ENCODE measurements at places on chromosomes 6 and 20. TPM values are rescaled to one million over a fixed set of nuclear protein-coding genes. Genes with fewer than 3 reads are reported as not detected.

Gene PLAGL1
- 23.0 TPM for total RNA-seq

DNA sequence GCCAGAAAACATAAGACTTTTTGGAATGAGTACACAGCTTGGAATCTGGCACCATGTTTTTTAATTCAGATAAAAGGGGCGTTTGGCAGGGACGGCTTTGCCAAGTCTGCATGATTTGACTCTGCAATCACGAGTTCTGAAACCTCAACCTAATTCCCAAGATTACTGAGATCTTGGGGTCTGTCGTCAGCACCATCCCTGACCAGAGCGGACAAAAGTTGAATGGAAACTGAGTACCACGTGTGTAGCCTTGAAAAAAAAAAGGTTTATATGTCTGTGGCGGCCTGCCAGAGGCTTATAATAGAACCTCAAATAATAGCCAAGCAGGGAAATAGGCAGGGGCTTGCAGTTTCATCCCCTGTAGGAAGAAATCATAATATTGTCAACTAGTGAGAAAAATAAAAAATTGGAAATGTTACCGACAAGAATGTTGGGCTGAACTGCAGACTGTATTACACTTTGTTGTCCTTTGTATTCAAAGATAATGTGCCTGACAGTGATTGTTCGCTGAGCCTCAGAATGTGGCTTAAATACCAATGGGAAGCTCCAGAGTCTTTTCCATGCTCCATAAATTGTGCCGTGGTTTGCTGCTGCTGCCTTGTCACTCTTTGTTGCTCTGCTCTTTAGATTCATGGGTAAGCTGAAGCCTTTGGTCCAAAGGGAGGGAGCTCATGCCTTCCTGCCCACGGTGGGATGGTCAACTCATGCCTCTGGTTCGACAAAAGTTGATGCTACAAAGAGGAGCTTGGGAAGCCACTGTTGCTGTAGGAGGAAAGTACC lies 118.8 kb upstream of the ARID1B start:
- DNase-seq = no peak
- H3K4me3 ChIP-seq = no peak overlapping the region
- H3K36me3 ChIP-seq = no peaks in the 10 kb centered on the region
- no peak overlapping the region for H3K27ac ChIP-seq
- H3K27me3 ChIP-seq = peaks cover 25% of the 10 kb centered on the region
- no peaks in the 10 kb centered on the region for H3K4me1 ChIP-seq

DNA sequence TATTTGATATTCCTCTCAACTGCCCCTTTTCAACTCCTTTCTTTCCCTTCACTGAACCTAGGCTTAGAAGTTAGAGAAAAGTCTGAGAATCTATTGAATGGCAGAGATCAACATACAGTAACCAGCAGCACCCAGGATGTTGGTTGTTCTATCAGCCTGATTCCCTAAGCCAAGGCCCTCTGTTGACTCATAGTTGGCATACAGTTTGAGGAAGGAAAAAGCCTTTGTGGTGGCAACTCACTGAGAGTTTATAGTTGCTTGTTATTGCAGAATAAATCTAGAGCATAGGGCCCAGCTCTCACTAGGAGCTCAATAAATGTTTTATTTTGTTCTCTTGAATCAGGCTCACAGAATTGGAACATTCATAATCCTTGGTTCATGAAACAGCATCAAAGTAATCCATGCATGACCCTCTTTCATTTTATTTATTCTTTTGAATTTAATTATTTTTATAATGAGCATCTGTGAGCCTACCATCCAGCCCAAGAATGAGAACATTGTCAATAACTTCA lies 119.1 kb upstream of the ADGRF1 start:
- DNase-seq = no peak
- H3K4me3 ChIP-seq = no peak overlapping the region
- no peaks in the 10 kb centered on the region for H3K4me1 ChIP-seq

GRCh38 chr6:20349225-20349624 lies 52.5 kb upstream of the E2F3 start:
- no peaks in the 10 kb centered on the region for H3K27me3 ChIP-seq
- peaks cover 21% of the 10 kb centered on the region for H3K4me1 ChIP-seq
- no peak overlapping the region for H3K4me3 ChIP-seq
- H3K36me3 ChIP-seq = peaks cover 4% of the 10 kb centered on the region

Gene OARD1
- 31.7 TPM for total RNA-seq

DNA sequence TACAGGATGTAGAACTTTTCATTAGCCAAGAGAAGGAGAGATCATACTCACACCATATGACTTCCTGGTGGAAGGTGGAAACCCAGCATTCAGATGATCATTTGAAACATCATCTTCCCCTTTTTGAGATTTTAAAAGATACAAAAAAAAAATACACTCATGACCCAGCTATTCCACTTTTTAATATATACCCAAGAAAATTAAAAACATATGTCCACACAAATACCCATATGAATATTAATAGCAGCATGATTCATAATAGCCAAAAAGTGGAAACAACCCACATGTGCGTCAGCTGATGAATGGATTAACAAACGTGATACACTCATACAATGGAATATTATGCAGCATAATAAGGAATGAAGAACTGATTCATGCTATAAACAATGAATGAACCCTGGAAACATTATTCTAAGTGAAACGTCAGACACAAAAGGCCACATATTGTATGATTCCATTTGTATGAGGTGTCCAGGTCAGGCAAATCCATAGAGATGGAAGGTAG lies 130.0 kb upstream of the SGK1 start:
- peaks cover 7% of the 10 kb centered on the region for H3K4me1 ChIP-seq
- H3K36me3 ChIP-seq = no peaks in the 10 kb centered on the region
- no peak overlapping the region for H3K4me3 ChIP-seq
- no peak for DNase-seq

GRCh38 chr20:48288930-48289507 lies 503.7 kb upstream of the SULF2 start:
- no peak overlapping the region for H3K27ac ChIP-seq
- H3K27me3 ChIP-seq = peaks cover 17% of the 10 kb centered on the region
- H3K4me1 ChIP-seq = no peaks in the 10 kb centered on the region
- H3K4me3 ChIP-seq = no peak overlapping the region

Gene PHF1
- total RNA-seq = 26.1 TPM

- H3K27ac ChIP-seq = peak overlapping the region; percentile 90
- DNase-seq = no peak
- no peak overlapping the region for H3K4me3 ChIP-seq
- peaks cover 14% of the 10 kb centered on the region for H3K36me3 ChIP-seq
- H3K27me3 ChIP-seq = no peaks in the 10 kb centered on the region
These were observed 160.8 kb upstream of the TNFAIP3 start for GRCh38 chr6:137706083-137706750.

DNA sequence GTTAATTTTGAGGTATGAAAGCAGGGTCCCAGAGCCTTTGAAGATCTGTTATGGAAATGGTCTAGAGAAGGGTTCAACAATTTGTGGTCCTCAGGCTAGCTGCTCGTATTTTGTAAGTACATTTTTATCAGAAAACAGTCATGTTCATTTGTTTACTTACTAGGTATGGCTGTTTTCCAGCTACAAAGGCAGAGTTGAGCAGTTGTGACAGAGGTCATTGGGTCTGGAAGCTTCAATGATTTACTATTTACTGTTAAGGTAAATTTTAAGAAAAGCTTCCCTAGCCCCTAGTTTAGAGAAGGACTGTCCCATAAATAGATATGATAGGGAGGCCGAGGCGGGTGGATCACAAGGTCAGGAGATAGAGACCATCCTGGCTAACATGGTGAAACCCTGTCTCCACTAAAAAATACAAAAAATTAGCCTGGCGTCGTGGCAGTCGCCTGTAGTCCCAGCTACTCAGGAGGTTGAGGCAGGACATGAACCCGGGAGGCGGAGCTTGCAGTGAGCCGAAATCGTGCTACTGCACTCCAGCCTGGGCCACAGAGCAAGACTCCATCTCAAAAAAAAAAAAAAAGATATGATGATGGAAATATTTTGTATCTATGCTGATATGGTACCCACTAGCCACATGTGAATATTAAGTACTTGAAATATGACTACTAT lies 538.4 kb upstream of the CITED2 start:
- H3K4me1 ChIP-seq = no peaks in the 10 kb centered on the region
- H3K27me3 ChIP-seq = no peaks in the 10 kb centered on the region
- no peak overlapping the region for H3K27ac ChIP-seq
- H3K36me3 ChIP-seq = no peaks in the 10 kb centered on the region
- no peak overlapping the region for H3K4me3 ChIP-seq

GRCh38 chr6:132401618-132402285 lies 477 bp upstream of the MOXD1 start:
- no peak for DNase-seq
- peaks cover 16% of the 10 kb centered on the region for H3K4me1 ChIP-seq
- no peaks in the 10 kb centered on the region for H3K36me3 ChIP-seq
- no peak overlapping the region for H3K4me3 ChIP-seq
- H3K27me3 ChIP-seq = peaks cover 64% of the 10 kb centered on the region
- H3K27ac ChIP-seq = no peak overlapping the region

GRCh38 chr20:859751-860231 lies 26.3 kb downstream of the FAM110A start:
- no peaks in the 10 kb centered on the region for H3K27me3 ChIP-seq
- H3K4me1 ChIP-seq = peaks cover 69% of the 10 kb centered on the region
- peaks cover 12% of the 10 kb centered on the region for H3K36me3 ChIP-seq
- H3K4me3 ChIP-seq = no peak overlapping the region
- no peak for DNase-seq

Gene RSPO4
- not detected for total RNA-seq

DNA sequence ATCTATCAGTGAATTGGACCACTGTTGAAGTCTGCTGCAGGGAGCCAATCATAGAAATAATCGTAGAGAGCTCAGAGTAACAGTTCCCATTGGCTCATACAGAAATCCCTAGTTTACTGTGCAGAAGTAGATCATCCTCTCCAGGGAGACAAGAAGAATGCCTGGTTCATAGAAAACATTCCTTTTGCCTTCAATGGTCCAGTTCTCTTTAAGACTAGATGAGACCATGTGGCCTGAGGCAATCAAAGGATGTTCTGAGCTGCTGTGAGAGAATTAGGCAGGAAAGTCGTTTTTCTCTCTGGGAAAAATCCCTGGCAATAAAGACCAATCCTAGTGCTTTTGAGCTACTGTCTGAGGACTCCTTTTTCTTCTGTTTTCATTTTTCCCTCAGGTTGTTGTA lies 208.4 kb downstream of the CENPW start:
- no peaks in the 10 kb centered on the region for H3K27me3 ChIP-seq
- H3K27ac ChIP-seq = no peak overlapping the region
- no peak overlapping the region for H3K4me3 ChIP-seq
- DNase-seq = no peak
- no peaks in the 10 kb centered on the region for H3K4me1 ChIP-seq
- H3K36me3 ChIP-seq = no peaks in the 10 kb centered on the region

DNA sequence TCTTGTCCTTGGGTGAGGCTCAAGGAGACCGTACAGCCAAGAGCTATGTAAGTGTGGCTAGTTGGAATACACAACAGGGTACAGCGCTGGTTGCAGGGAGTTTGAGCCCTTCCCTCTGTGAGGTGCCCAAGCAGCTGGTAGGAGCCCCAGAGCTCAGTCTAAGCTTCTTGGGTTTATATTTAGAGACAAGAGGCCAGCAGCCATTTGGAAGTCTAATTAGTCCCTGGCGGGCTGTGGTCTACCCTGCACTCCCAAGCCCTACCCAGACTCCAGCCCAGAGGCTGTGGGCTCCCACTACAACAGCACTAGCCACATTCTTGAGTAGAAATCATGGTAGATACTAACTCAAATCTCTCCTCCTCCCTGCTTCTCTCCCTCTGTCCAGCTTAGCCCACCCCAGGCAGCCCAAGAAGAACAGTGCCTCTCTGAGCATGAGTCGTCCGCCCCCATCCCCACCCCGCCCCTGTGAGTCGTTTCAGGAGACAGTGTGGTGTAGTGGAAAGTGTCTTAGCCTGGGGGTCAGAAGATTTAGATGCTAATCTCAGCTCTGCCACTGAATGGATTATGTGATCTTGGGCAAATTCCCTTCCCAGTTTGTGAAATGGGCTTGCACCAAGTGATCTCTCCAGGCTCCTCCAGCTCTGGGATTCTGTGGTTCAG lies 37.8 kb downstream of the EIF2S2 start:
- DNase-seq = no peak
- peaks cover 12% of the 10 kb centered on the region for H3K4me1 ChIP-seq
- H3K27me3 ChIP-seq = no peaks in the 10 kb centered on the region
- H3K36me3 ChIP-seq = peaks cover 16% of the 10 kb centered on the region

GRCh38 chr6:85867595-85867994 lies 224.9 kb upstream of the SYNCRIP start:
- H3K27me3 ChIP-seq = no peaks in the 10 kb centered on the region
- H3K36me3 ChIP-seq = no peaks in the 10 kb centered on the region
- H3K4me3 ChIP-seq = no peak overlapping the region
- H3K4me1 ChIP-seq = no peaks in the 10 kb centered on the region

- peaks cover 6% of the 10 kb centered on the region for H3K36me3 ChIP-seq
- H3K27ac ChIP-seq = no peak overlapping the region
These were observed 35.5 kb downstream of the HLA-F start for GRCh38 chr6:29758761-29759160.

DNA sequence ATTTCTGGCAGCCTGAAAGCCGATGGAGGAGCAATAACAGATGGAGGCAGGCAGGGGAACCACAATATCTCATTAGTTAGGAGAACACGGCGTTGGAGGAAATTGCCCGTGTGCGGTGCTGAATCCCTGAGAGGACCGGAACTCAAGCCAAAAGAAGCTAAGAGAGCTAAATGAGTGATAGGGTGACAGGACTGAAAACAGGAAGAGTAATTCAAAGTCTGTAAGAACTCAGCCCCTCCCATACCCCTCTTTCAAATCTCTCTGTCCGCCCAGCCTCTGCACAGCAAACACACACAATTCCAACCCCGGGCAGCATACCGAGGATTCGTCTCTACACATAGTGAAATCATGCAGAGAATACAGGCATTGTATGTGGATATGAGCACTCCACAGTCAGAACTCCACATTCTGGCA lies 2.6 kb upstream of the IPCEF1 start:
- H3K4me1 ChIP-seq = peaks cover 13% of the 10 kb centered on the region
- no peak for DNase-seq
- H3K27ac ChIP-seq = no peak overlapping the region
- no peak overlapping the region for H3K4me3 ChIP-seq
- H3K36me3 ChIP-seq = peaks cover 2% of the 10 kb centered on the region
- H3K27me3 ChIP-seq = peaks cover 44% of the 10 kb centered on the region

GRCh38 chr6:111806165-111806547 lies 67.1 kb downstream of the FYN start:
- no peaks in the 10 kb centered on the region for H3K27me3 ChIP-seq
- H3K27ac ChIP-seq = peak overlapping the region; percentile 100
- DNase-seq = no peak
- peaks cover 29% of the 10 kb centered on the region for H3K36me3 ChIP-seq
- H3K4me1 ChIP-seq = peaks cover 93% of the 10 kb centered on the region

GRCh38 chr6:144262470-144263369 lies 22.4 kb upstream of the UTRN start:
- no peaks in the 10 kb centered on the region for H3K4me1 ChIP-seq
- DNase-seq = no peak
- H3K27ac ChIP-seq = no peak overlapping the region
- no peak overlapping the region for H3K4me3 ChIP-seq
- no peaks in the 10 kb centered on the region for H3K36me3 ChIP-seq
- H3K27me3 ChIP-seq = no peaks in the 10 kb centered on the region

- no peak overlapping the region for H3K27ac ChIP-seq
- no peaks in the 10 kb centered on the region for H3K4me1 ChIP-seq
- no peak overlapping the region for H3K4me3 ChIP-seq
- H3K27me3 ChIP-seq = peaks cover 6% of the 10 kb centered on the region
These were observed 151.6 kb upstream of the PTPRK start for GRCh38 chr6:128672023-128672422.

Measured in activated CD8-positive, alpha-beta memory T cell treated with anti-CD3 and anti-CD28 coated beads, Interleukin-2, amount 10 ng/mL, durations not matched to agents 7 days and 5 days (primary cell).